ENCODE measurements at places on chromosomes 7 and 10.

DNA sequence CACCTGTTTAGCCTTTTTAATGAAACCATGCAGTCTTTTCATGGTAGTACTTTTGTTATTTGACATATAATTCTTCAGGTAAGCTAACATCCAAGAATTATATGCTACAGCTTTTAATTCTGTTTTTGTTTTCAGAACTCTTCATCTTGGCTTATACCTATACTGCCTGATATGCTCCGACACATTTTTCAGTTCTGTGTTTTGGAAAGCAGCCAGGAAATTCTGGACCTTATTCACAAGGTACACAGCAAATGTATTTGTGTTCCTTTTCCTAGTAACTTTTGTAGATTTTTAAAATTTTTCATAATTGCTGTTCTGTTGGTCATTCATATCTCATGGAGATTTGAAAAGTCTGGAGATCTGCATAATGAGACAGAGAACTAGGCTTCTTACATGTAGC, 56.7 kb downstream of the BTAF1 start:
- no peak for DNase-seq

DNA sequence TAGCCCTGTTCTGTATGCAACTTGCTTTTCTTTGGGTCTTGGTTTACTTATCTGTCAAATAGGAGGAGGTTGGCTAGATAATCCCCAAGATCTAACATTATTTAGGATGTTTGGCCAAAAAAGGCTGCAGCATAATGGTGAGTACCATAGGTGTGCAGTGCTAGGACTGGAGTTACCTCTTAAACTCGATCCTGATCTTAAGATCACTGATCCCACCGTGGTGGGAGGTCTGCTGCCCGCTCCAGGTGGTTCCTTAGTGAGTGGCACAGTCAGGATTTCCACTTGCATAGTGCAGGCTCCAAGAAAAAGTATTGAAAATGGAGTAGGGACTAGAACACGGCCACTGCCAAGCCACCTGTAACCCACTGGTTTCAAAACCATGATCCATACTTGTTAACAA, 66.9 kb downstream of the KLHDC10 start:
- DNase-seq = no peak

DNA sequence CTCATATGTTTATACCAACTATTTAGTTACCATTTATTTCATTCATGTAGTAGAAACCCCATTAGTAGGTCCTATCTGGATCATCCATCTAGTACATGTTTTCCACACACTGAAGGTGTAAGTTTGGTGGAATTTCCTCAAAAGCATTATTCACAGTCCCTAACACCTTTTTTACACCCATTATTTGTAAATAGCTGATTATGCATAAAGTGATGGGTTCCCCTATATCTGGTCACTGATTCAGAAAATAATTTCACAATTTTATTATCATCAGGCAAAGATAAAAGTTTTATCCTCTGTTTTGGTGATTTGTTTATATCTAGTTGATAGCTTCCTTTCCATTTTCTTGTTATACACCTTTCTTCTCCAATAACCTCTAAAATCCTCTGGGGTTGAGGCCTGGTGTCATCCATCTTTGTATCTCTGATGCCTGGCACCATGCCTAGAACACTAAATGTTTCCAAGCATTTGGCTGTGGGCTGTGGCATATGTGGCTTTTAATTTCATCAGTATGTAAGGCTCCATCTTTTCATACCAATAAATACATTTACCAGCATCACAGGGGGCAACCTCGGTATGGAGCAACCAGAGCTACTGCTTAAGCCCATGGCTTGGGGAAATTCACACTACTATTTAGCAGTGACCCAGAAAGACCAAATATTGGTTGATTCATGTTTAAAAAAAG, 1089.5 kb upstream of the LRRN3 start:
- DNase-seq = no peak

- DNase-seq = no peak
Observed at GRCh38 chr7:80902716-80903308, 16.0 kb downstream of the SEMA3C start.

GRCh38 chr7:99365318-99366141, 9.0 kb upstream of the ARPC1B start:
- DNase-seq = peak; percentile 38

DNA sequence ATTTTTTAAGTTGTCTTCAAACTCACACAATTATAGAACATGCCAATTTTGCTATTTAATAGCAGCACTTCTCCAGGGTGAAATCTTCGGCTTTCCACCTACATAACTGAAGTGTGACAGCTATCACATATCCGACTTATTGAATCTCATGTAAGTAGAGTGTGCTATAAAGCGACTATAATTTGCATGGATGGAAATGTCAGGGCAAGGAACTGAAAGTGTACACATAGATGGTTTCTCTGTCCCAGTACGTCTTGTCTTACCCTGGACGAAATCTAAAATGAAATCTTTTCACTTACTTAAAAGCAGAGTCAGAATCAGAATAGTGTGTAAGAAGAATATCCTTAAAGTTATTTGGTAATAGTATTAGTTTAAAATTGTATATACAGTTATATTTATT, 132.3 kb downstream of the THSD7A start:
- no peak for DNase-seq

DNA sequence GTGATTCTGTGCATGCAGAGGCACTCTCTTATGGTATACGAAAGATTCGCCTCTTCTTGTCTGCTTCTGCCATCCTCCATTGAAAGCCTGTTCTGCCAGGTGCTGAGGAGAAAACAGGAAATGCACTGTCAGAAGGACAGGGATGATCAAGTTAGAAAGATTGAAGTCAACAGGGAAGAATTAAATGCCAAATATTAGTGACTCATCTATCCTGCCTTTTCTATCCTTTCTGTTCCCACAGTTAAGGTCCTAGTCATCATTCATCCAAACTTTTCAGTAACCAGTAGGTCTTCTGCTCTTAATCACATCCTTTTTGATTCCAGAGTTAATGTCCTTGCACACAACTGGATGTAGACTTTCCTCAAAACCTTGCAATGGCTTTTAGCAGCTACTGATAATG, 4.8 kb upstream of the ZNF783 start:
- DNase-seq = no peak

- no peak for DNase-seq
Observed at GRCh38 chr7:131944556-131945069, 388.2 kb upstream of the PODXL start.

GRCh38 chr7:14673202-14673601, 229.3 kb downstream of the DGKB start:
- DNase-seq = no peak

- no peak for DNase-seq
Observed at GRCh38 chr10:72164617-72165016, 51.2 kb upstream of the ANAPC16 start.

DNA sequence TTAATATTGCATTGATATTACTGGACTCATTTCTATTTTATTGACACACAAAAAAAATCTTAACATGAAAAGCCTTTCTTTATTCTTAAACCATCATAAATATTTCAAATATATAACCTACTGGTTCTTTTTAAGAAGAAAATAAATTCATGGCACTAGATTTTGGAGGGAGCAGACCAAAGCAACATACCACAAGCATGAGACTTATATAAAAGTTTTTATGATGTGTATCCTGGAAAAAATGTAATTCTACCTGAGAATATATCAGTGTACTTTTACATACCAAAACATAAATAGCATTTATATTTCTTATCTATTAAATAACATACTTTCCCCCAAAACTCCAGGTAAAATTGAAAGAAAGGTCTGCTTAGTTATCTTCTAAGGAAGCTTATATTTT, 508.2 kb upstream of the SEMA3D start:
- DNase-seq = no peak

DNA sequence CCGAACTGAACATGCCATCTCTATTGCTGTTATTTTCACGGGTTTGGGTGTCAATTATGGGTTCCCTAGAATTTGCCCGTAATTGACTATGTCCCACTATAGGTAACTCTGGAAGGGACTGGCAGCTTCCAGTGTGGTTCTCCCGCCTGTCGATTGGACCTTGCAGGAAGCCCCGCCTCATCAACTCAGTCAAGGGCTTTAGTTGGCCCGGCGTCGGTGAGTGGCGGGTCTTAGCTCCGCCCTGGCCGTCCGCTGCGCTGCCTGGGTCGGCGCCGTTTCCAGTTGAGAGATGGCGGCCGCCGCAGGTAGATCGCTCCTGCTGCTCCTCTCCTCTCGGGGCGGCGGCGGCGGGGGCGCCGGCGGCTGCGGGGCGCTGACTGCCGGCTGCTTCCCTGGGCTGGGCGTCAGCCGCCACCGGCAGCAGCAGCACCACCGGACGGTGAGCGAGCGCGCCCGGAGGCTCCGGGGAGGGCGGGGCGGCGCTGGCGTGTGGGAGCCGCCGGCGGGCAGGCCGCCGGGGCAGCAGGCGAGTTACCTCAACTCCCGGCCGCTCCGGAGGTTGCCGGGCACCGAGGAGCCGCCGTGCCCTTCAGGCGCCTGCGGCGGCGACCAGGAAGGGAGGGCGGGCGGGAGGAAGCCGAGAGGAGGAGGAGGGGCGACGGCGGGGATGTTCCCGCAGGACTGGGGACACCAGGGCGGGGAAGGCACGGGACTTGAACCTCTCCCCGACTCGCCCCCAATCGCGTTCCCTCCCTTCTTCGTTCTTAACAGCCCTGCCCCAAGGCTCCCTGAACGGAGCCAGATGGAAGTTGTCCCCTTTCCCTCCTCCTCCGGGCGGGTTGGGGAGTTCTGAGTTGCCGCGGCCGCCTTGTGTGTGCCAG, at the start of gene MCU:
MCU (plus strand) TSS at position 281 of the 881 bp plus-strand sequence; CDS start at position 290, 9 bp downstream.
- peak; percentile 89 for DNase-seq

- no peak for DNase-seq
Observed at GRCh38 chr10:61609701-61610100, 53.0 kb upstream of the CABCOCO1 start.

- no peak for DNase-seq
Observed at GRCh38 chr10:100053686-100054460, 27.8 kb downstream of the CPN1 start.

DNA sequence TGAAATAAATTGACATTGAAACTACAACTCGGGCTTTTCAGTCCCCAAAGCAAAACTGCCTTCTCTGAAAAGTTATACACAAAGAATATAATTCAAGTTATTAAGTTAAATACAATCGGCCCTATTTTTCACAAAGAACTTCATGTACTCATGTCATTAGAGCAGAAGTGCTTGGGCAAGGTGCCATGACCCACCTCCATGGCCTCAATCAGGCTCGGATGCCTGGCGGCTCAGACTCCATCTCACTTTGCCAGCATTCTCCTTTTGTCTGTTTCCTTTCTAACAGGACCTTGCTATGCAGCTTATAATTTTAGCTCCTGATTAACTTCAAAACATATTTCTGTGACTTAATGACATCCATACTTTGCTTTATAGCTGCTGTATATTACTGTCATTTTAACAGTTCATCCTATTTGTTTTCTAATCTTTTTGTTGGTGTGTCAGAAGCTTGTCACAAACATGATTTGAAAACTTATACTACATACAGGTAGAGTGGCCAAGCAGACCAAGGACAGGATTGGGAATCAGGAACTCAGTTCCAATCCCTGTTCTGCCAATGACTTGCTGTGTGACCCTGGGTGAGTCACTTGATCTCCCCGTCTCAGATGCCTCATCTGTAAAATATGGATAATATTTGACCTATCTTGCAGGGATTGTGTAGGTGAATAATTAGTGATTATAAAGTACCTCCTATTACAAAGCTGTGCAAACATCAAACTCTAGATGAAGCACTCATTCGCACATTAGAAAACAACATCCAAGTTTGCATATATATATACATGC, 60.8 kb upstream of the ITGA8 start:
- DNase-seq = no peak

- no peak for DNase-seq
Observed at GRCh38 chr7:7251742-7252141, 69.4 kb downstream of the C1GALT1 start.

DNA sequence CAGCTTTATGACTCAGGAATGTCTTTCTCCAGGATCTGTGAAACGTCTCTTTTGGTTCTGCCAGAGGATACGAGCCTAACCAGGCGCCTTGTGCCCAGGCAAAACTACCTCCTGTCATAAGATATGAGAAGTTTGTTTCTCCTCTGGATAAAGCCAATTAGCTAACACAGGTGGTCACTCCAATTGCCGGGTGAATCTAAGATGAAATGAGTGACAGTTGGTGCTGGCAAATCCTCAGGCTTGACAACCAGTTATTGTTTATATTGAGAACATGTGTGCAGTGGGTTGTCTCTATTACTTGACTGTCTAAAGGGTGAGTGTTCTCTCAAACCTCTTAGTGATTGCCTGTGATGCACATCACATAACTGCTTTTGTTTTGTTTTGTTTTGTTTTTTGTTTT, 449.1 kb downstream of the XPNPEP1 start:
- DNase-seq = no peak

DNA sequence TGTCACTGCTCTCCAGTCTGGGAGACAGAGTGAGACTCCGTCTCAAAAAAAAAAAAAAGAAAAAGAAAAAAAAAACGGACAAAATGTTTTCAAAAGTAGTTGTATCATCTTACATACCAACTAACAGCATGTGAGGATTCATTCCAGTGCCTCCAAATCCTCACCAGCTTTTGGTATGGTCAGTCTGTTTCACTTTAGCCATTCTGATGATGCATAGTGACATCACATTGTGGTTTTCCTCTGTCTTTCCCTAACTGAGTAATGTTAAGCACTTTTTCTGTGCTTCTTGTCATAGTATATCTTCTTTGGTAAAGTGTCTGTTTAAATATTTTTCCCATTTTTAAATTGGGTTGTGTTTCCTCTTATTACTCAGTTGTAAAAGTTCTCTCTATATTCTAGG, 251.4 kb upstream of the CTBP2 start:
- DNase-seq = no peak

GRCh38 chr10:131207176-131207575, 104.3 kb downstream of the TCERG1L start:
- DNase-seq = no peak

DNA sequence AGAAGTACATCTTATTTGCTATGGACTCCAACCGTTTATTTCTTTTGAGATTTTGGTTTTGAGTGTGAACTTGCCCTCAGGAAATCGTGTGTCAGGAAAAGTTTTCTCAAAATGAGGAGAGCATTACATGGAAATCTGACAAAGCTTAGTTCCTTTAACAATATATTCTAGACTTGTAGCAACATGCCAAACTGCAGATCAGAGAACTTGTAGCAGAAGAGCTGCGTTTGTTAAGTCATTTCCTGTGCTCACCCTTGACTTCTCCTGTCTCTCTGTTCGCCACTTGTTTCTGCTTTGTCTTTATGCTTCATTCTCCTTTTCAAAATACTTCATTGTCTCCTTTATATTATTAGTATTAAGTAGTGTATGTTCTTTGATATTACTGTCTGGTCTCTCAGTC, 116.6 kb upstream of the FOXP2 start:
- DNase-seq = no peak

GRCh38 chr10:12509016-12509793, 159.9 kb downstream of the CAMK1D start:
- no peak for DNase-seq

- peak; percentile 46 for DNase-seq
Observed at GRCh38 chr7:151085691-151086620, at the start of gene AGAP3. Gene AGAP3, plus strand, starts transcription at chr7:151086475. Its CDS starts 267 bp downstream, at chr7:151086742.

DNA sequence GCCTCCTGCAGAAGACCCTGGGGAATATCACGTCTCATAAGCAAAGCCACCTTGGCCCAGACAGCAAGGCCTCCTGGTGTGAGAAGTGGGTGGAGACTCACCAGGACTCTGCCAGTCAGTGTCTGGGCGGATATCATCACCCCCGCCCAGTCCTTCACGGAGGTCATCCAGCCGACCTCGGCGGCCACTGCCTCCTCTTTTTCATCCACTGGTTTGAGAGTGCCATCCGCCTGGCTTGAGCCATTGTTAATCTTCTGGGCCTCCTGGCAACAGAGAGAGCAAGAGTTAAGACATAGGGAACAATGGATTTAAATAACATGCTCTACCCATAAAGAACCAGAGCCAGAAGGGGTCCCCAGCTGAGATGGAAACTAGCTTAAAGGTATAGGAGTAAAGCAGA, 233.8 kb downstream of the KCNMA1 start:
- DNase-seq = no peak

- DNase-seq = no peak
Observed at GRCh38 chr7:34269084-34269483, 363.7 kb downstream of the BMPER start.
